B cell (primary cell): ENCODE measurements at places on chromosomes 1 and 21. TPM values are rescaled to one million over a fixed set of nuclear protein-coding genes. Genes with fewer than 3 reads are reported as not detected.

Gene IGFN1
- not detected in 2 replicates for total RNA-seq

Gene AMIGO1
- 2.4 and 2.6 TPM in 2 replicates for total RNA-seq

Gene UBE2Q1
- 97.9 and 108 TPM in 2 replicates for total RNA-seq

Gene TMEM125
- total RNA-seq: not detected in 2 replicates

Gene MYOG
- not detected in 2 replicates for total RNA-seq

Gene CELA3B
- total RNA-seq: not detected in 2 replicates

Gene IL12RB2
- total RNA-seq: 0.58 and 0.67 TPM in 2 replicates

Gene FCRL4
- total RNA-seq: 0.30 and 0.68 TPM in 2 replicates

Gene FAM78B
- total RNA-seq: 0.46 and 0.81 TPM in 2 replicates

Gene MROH9
- not detected in 2 replicates for total RNA-seq

Gene HSD3B1
- total RNA-seq: not detected in 2 replicates

Gene ACTA1
- total RNA-seq: not detected in 2 replicates

Gene BEND5
- 15.5 and 19.5 TPM in 2 replicates for total RNA-seq
